A549 treated with DMSO at 1 μM for 4 hours (cell line): ENCODE measurements at places on chromosomes 12 and 14. TPM values are rescaled to one million over a fixed set of nuclear protein-coding genes. Genes with fewer than 3 reads are reported as not detected.

Gene CCDC177
- 0.02 TPM in 1 of 5 replicates, not detected in the others for total RNA-seq

Gene JDP2
- total RNA-seq, result 15.0 to 24.2 TPM (median 21.6 TPM) in 5 replicates

Gene TSPAN19
- total RNA-seq, result not detected in 5 replicates

Gene BEST3
- 0.67 to 1.5 TPM (median 1.2 TPM) in 5 replicates for total RNA-seq

Gene TCL1A
- not detected in 5 replicates for total RNA-seq

Gene BATF
- not detected in 5 replicates for total RNA-seq

Gene C14orf39
- not detected in 5 replicates for total RNA-seq

Gene MYO1H
- not detected in 5 replicates for total RNA-seq

Gene ATL1
- total RNA-seq, result 4.4 to 5.1 TPM (median 4.5 TPM) in 5 replicates

Gene AQP6
- 0.02 to 0.05 TPM in 2 of 5 replicates, not detected in the others for total RNA-seq

Gene DNAJC22
- 20.5 to 25.1 TPM (median 23.7 TPM) in 5 replicates for total RNA-seq

Gene TMEM116
- 5.0 to 8.9 TPM (median 6.4 TPM) in 5 replicates for total RNA-seq

Gene PRR13
- total RNA-seq, result 304 to 405 TPM (median 367 TPM) in 5 replicates

Gene SNRPF
- 112 to 154 TPM (median 119 TPM) in 5 replicates for total RNA-seq

Gene TAS2R7
- total RNA-seq, result not detected in 5 replicates

Gene ANG
- 8.0 to 11.2 TPM (median 8.6 TPM) in 5 replicates for total RNA-seq

Gene RPS6KL1
- 0.33 to 0.92 TPM (median 0.52 TPM) in 5 replicates for total RNA-seq

Gene LRRC10
- total RNA-seq, result not detected in 5 replicates

Gene CCDC184
- total RNA-seq, result 3.1 to 3.5 TPM (median 3.2 TPM) in 5 replicates

Gene IL23A
- 0.32 to 0.84 TPM (median 0.50 TPM) in 5 replicates for total RNA-seq

Gene MYH7
- not detected in 5 replicates for total RNA-seq

Gene OSGEP
- total RNA-seq, result 24.1 to 29.4 TPM (median 26.2 TPM) in 5 replicates

Gene NID2
- 15.1 to 22.0 TPM (median 19.6 TPM) in 5 replicates for total RNA-seq

Gene SUOX
- 7.8 to 10.5 TPM (median 9.3 TPM) in 5 replicates for total RNA-seq

Gene DIO3
- 0.06 TPM in 2 of 5 replicates, not detected in the others for total RNA-seq

Gene CLEC6A
- total RNA-seq, result not detected in 5 replicates

Gene AHNAK2
- 202 to 234 TPM (median 210 TPM) in 5 replicates for total RNA-seq

Gene KRT6C
- not detected in 5 replicates for total RNA-seq

Gene ZNF891
- total RNA-seq, result 0.32 to 0.55 TPM (median 0.47 TPM) in 5 replicates

Gene FSCB
- not detected in 5 replicates for total RNA-seq

Gene PLEK2
- 24.3 to 36.3 TPM (median 27.0 TPM) in 5 replicates for total RNA-seq

Gene SIRT4
- 0.45 to 1.6 TPM (median 0.94 TPM) in 5 replicates for total RNA-seq

Gene DNAI7
- 0.09 to 0.46 TPM (median 0.20 TPM) in 5 replicates for total RNA-seq

Gene IFNG
- total RNA-seq, result not detected in 5 replicates

Gene PLEKHD1
- 0.02 to 0.07 TPM (median 0.04 TPM) in 4 of 5 replicates, not detected in the other for total RNA-seq

Gene ZCRB1
- 53.7 to 72.6 TPM (median 62.3 TPM) in 5 replicates for total RNA-seq

Gene MGAT2
- total RNA-seq, result 50.5 to 57.4 TPM (median 51.1 TPM) in 5 replicates

Gene KLHL33
- not detected in 5 replicates for total RNA-seq

Gene DTX3
- 17.1 to 19.8 TPM (median 17.7 TPM) in 5 replicates for total RNA-seq

Gene SIX6
- not detected in 5 replicates for total RNA-seq

Gene MYBPC1
- 0.02 TPM in 1 of 5 replicates, not detected in the others for total RNA-seq

Gene CDKN3
- total RNA-seq, result 74.2 to 81.5 TPM (median 79.1 TPM) in 5 replicates
